ENCODE measurements at places on chromosomes 6 and 20. TPM values are rescaled to one million over a fixed set of nuclear protein-coding genes. Genes with fewer than 3 reads are reported as not detected.

DNA sequence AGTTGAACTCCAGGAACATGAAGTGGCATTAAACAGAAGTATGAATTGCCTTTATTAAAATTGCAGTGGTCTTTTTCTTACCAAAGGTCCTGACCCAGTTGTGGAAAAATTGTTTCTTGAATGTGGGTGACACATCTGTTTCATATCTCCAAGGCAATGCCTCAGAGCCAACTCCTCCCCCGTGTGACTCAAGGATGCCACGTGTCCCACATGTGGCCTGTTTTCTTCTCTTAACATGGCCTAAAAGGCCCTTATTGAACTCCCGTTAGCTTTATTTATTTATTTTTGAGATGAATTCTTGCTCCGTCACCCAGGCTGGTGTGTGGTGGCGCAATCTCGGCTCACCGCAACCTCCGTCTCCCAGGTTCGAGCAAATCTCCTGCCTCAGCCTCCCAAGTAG is 128.4 kb upstream of the ESR1 start:
- no peak for DNase-seq

- DNase-seq, result no peak
These were observed 20.2 kb downstream of the SCML4 start for GRCh38 chr6:107803957-107804356.

DNA sequence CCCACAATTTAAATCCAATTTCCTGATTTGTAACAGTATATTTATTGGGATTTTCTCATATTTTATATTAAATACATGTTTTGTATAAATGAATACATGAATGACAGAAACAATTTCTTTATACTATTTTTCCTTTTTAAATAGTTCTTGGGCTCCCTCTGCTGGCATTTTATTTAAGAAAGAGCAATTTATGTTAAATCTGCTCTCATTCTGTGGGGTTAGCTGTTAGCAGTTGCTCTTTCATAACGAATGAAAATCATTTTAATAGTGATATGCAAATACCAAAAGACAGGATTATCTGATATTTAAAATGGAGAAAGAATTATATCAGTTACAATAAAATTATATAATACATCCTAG is 118.3 kb downstream of the RALGAPA2 start:
- DNase-seq, result no peak

- DNase-seq, result no peak
These were observed 144.2 kb upstream of the CENPW start for GRCh38 chr6:126195625-126196236.

Gene BPIFA1
- total RNA-seq, result not detected

Gene SLC35D3
- not detected for total RNA-seq

- no peak for DNase-seq
These were observed 49.1 kb downstream of the ARMC2 start for GRCh38 chr6:108897371-108897770.

DNA sequence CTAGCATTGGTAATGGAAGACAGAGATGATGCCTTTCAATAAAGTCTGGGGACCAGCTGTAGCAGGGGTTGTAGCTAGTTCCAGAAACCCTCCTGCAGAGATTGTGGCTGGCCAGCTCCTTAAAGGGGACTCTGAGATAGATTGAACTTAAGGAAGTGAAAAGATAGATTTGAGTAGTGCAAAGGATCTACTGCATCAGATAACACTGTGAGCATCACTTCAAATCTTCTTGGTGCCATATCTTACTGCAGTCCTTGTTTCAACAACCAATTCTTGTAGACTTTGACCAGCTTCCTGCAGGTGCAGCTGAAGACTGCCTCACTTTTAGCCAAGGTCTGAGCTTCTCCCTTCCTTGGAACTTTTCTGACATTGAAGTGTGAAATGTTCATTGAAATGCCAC is 14.8 kb upstream of the CEP162 start:
- no peak for DNase-seq

Gene C6orf141
- 28.1 TPM for total RNA-seq

DNA sequence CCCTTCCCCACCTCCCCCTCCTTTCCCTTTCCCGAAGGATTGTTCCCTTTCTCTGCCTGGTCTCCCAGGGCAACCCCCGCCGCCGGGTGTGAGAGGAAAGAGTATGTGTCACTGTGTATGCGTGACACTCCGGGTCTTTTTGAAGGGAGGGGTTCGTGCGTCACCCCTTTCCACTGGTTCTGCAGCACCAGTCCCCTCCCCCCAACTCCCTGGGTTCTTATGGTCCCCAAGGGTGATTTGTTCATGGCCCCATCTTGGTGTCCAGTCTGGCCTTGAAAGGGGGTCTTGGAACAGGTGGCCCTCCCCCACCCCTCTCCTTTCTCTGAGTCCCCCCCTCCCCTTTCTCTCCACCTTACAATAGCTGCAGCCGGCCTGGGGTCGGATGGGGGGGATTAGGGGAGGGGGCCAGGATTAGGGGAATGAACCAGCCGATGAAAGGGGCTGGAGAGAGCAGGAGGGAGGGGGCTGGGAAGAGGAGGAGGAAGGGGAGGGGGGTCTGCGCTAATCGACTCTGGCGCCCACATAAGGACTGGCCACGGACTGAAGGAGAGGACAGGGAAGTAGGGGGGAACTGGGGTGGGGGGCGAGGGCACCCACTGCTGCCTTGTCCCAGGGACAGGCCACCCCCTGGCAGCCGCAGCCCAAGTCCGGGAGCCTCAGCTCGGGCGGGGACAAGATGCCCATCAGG is 1.3 kb upstream of the RING1 start:
- DNase-seq, result no peak

GRCh38 chr6:106475284-106475683 is 114.8 kb downstream of the CRYBG1 start:
- DNase-seq, result no peak

Gene TSBP1
- total RNA-seq, result not detected

DNA sequence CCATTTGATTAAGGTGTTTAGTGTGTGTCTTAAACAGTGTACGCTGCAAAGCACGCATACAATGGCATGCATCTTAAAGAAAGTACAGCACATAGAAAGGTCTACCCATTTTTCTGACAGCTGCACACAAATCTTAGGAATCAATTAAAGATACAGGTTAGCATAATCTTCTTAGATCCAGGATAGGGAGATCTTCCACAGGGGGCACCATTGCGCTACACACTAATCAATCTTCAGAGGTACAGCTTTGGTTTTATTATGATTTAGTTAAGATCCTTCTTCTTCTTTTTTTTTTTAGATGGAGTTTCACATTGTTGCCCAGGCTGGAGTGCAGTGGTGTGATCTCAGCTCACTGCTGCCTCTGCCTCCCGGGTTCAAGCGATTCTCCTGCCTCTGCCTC is 63.7 kb upstream of the BEND3 start:
- DNase-seq, result no peak

DNA sequence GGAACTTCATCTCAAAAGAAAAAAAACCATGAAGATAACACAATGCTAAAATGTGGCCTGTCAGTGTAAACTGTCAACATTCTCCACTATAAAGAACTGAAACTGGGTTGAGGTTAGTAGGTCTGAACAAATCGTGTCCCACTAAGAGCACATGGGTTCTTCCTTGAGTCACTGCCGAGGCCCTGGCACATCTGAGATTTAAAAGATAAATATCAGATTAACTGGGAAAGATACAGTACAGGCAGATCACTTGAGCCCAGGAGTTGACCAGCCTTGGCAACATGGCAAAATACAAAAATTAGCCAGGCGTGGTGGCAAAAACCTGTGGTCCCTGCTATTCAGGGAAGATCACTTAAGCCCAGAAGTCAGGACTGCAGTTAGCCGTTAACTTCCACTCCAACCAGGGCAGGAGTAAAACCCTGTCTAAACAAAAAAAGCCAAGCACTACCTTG is 5.6 kb downstream of the EEF1A1 start:
- DNase-seq, result no peak

Gene RAD21L1
- not detected for total RNA-seq

Gene ESR1
- not detected for total RNA-seq

- no peak for DNase-seq
These were observed 8.9 kb downstream of the BPIFB1 start for GRCh38 chr20:33291830-33292355.

- no peak for DNase-seq
These were observed 99.2 kb downstream of the MCHR2 start for GRCh38 chr6:99894815-99895214.

DNA sequence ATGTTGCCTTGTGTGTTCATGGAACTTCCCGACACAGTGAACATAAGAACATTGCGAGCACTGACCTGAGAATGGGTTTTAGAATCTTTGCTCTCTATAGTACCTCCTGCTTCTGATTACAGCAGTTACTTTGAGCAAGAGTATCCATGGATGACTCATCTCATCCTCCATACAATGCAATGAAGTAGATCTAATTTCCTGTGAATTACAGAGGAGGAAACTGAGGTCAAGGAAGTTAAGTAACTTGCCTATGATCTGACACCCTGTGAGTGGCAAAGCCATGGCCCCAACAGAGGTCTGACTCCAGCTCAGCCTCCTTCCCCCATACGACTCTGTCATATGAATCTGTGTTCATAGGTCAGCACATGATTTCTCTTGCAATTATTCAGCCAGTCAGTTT is 518.1 kb downstream of the TFAP2A start:
- no peak for DNase-seq

Gene HRH3
- total RNA-seq, result not detected

DNA sequence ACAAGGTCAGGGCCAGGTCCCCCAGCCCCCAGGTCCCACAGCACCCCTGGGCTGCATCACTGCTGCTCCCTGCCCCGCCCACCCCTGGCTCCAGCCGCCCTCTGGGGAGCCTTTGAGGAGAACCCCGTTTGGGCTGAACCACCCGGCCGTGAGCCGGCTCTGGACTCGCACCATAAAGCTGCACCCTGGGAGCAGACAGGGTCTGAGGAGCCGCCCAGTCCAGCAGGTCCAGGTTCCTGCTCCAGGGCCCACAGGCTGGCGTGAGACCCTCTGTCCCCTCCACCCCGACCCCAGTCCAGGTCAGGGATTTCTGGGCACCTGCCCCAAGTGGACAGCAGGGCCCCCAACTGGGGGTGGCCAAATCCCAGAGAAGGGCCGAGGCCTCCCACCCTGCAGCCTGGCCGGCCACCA is 8.3 kb downstream of the CHRNA4 start:
- DNase-seq, result no peak

DNA sequence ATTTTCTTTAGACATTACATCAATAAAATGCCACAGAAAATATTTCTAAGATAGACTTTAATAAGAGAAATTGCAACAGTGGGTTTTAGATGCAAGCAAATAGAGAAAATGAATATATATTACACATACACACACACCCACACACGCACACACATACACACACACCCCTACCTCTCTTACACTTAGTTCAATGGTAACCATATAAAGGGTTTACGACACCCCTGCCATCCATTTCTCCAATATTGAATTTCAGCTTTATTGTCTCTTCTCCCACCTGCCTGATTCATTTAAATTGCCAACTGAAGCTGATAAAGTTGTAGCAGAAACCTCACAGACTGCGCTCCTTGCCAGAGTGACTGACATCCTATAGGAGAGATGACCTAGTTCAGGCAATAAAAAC is 154.6 kb downstream of the ADAT2 start:
- no peak for DNase-seq

DNA sequence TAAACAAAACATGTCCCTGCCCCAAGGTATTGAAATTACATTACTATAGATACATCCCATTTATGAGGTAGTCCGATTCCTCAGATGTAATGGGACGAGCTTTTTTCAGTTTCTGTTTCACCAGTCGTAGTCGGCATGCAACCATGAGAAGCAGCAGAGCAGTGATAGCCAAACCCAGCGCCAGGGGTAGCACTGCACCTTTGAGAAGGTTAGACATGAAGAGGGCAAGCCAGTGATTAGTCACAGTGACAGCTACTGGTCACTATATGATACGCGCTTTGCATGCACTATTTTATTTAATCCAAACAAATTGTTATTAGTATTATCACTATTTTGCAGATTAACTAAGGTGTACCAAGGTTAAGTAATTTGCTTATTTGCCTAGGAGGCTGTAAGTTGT is 43.7 kb downstream of the LRP11 start:
- no peak for DNase-seq

Gene PDE10A
- total RNA-seq, result 10.0 TPM

DNA sequence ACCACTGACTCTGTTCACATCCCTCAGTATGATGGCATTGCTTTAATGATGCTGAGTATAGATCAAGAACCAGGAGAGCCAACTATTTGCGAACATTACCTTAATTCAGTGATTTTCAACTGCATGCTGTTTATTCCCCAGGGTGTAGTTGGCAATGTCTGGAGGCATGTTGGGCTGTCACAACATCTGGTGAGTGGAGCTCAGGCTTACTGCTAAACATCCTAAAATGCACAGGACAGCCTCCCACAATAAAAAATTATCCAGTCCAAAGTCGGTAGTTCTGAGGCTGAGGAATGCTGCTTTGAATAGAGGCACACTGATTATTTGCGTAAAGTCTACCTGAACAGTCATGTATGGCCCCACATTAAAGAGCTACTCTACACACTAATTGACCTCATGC is 94.8 kb upstream of the OPRM1 start:
- no peak for DNase-seq

DNA sequence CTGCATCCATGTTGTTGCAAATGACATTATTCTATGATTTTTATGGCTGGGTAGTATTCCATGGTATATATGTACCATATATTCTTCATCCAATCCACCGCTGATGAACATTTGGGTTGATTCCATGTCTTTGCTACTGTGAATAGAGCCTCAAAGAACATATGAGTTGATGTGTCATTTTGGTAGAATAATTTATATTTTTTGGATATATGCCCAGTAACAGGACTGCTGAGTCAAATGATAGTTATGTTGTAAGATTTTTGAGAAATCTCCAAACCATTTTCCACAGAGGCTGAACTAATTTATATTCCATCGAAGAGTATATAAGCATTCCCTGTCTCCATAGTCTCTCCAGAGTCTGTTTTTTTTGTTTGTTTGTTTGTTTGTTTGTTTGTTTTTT is 1373.5 kb downstream of the GRIK2 start:
- no peak for DNase-seq

Gene CST1
- 24.5 TPM for total RNA-seq

DNA sequence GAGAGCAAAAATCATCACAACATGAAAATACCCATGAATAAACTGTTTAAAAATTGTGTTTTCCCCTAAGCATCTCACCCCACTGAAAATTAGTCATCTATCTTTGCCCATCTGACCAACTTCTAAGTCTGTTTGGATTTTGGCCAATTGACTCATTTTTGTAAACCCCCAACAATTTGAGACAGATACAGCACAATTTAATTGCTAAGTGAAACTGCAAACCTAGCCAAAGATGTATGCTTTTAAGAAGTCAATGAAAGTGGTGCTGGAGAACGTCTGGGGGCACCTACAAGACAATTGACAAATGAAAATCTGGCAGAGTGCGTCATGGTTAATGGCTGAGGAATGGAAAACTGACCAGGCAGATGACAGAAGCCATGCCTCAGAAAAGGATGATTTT is 30.9 kb upstream of the SLC24A3 start:
- no peak for DNase-seq

All from glomerular endothelial cell (primary cell).